CD8-positive, alpha-beta memory T cell (primary cell): ENCODE measurements at places on chromosomes 2 and 18.

DNA sequence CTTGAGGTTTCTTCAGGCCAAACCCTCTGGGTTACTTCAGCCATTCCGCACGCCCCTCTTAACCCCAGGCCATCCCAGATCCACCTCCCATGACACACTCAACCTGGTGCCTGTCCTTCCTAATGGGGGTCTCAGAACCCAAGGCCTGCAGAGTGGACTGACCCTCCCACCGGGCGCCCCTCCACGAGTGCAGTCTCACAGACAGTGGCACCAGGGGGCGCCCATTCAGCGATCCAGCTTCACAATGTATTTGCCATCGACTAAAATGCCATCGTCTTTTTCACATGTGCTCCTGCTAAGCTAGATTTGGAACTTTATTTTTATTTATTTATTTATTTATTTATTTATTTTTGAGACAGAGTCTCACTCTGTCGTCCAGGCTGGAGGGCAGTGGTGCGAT lies 38.5 kb downstream of the INPP5D start:
- H3K27ac ChIP-seq: no peak overlapping the region
- no peak overlapping the region for H3K4me3 ChIP-seq
- no peaks in the 10 kb centered on the region for H3K36me3 ChIP-seq
- no peak for DNase-seq

DNA sequence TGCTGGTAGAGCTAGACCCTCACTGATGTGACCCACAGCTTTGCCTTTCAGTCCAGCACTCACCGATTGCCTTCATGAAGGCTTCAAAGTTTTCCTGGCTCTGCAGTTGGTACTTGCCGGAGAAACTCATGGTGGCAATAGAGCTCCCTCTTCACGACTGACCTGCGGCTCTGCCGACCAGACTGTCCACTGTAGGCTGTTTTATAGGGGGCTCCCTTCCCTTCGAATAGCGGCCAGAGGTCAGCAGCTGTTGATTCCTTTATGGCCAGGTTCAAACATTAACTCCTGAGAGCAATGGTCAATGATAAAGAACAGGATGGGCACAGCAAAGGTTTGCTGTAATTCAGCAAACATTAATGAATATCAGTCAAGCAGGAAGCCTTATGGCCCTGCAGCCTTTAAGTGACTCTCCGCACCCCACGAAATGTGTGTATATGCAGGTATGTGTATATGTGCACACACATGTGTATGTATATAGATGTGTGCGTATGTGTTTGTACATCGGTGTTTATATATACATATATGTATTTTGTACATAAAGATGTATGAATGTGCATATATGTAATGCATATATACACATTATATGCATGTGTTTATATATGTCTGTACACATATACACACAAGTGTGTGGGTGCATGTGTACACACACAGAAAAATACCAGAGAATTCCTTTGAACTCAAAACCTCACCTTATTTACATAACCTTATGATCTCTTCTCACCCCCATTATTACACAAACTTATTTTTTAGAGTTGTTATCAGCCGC lies at the start of gene FABP1:
Gene FABP1 (minus strand): TSS at position 175 of the 766 bp plus-strand sequence. CDS start 45 bp downstream, at position 130.
- H3K4me3 ChIP-seq: no peak within 1 kb of the TSS
- H3K27ac ChIP-seq: no peak within 1 kb of the TSS
- H3K36me3 ChIP-seq: no peaks in the 10 kb centered on the region
- no peaks in the 10 kb centered on the region for H3K4me1 ChIP-seq

GRCh38 chr2:99672766-99673350 lies 183.0 kb upstream of the REV1 start:
- no peaks in the 10 kb centered on the region for H3K27me3 ChIP-seq
- no peaks in the 10 kb centered on the region for H3K4me1 ChIP-seq
- no peak overlapping the region for H3K4me3 ChIP-seq

DNA sequence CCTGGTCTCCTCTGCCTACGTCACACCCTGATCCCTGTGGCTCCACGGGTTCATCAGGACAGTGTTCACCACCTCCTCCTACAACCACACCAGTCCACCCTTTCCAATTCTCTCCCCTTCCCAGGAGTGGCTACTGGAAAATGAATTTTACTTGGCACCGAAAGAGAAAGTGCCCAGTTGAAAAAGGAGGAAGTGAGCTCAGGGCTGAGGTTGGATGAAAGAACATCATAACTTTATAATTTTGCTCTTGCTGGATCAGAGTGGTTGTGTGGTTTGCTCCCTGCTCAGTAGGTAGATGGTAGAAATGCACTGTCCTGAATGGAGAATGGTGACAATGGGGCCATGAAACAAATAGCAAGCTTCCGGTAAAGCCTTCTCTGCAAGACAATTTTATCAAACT lies 140.3 kb upstream of the DDX18 start:
- H3K36me3 ChIP-seq: no peaks in the 10 kb centered on the region
- no peak overlapping the region for H3K4me3 ChIP-seq
- no peak overlapping the region for H3K27ac ChIP-seq
- no peaks in the 10 kb centered on the region for H3K27me3 ChIP-seq
- no peaks in the 10 kb centered on the region for H3K4me1 ChIP-seq

DNA sequence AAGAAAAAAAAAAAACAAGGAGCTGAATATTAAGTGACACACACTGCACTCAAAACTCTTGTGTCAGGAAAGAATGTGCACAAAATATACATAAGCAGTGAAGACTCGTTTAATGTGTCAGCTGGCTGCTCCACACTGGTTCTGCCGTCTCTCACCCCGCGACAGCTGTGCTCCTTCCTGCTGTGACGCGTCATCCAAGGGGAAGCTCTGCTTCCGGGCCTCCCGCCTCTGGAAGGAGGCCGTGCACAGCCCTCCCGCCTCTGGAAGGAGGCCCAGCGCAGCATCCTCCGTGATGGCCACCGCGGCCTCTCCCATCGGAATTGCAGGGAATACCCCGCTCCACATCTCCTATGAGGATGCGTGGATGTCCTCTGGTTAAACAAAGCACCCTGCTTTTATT lies 151.0 kb downstream of the HDAC4 start:
- H3K27ac ChIP-seq: no peak overlapping the region
- H3K36me3 ChIP-seq: no peaks in the 10 kb centered on the region
- H3K27me3 ChIP-seq: no peaks in the 10 kb centered on the region
- no peak overlapping the region for H3K4me3 ChIP-seq
- DNase-seq: no peak

- H3K27ac ChIP-seq: no peak overlapping the region
- no peak overlapping the region for H3K4me3 ChIP-seq
These were observed 57.3 kb downstream of the CPO start for GRCh38 chr2:206996556-206997065.

- H3K27ac ChIP-seq: no peak overlapping the region
- no peaks in the 10 kb centered on the region for H3K36me3 ChIP-seq
- no peak for DNase-seq
- no peak overlapping the region for H3K4me3 ChIP-seq
- peaks cover 6% of the 10 kb centered on the region for H3K4me1 ChIP-seq
These were observed 90.7 kb downstream of the DPP4 start for GRCh38 chr2:161983331-161983651.

GRCh38 chr2:42663828-42664227 lies 95.4 kb downstream of the MTA3 start:
- H3K27me3 ChIP-seq: no peaks in the 10 kb centered on the region
- no peak overlapping the region for H3K27ac ChIP-seq
- H3K4me1 ChIP-seq: peaks cover 11% of the 10 kb centered on the region
- no peak overlapping the region for H3K4me3 ChIP-seq
- no peaks in the 10 kb centered on the region for H3K36me3 ChIP-seq

DNA sequence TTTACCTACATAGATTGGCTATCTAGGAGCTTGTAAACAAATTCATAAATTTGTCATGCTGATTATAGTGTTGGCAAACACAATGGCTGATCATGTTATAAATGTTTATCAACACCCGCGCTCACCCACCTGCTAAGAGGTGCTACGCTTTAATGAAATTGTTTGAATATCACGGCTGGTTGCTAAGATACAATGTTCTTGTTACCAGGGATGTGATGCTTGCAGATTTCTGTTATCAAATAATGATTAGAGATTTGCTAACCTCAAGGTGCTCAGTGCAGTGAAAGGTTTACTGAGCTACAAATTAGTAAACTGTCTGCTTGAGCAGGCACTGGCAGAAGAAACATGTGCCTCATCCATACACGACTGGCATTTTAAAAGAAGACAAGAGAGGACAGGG lies 160.0 kb upstream of the ZEB2 start:
- H3K27ac ChIP-seq: no peak overlapping the region
- no peak for DNase-seq
- H3K27me3 ChIP-seq: no peaks in the 10 kb centered on the region
- no peak overlapping the region for H3K4me3 ChIP-seq
- no peaks in the 10 kb centered on the region for H3K4me1 ChIP-seq

DNA sequence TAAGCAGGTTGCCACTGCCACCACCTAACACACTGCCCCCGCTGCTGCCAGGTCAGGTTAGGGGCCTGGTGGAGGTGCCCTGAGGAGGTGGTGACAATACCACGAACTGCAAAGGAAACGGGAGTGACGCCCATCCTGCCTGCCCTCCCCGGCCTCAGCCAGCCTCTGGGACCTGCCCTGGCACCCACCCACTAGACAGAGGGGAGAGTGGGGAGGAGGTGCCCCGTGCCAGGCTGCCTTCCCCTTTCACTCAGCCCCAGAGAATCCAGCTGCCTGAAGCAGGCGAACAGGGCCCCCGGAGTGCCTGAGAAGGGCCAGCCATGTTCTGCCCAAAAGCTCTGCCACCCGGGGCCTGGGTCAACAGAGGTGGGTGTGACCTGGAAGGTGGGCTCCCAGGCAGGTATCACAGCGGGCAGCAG lies 44.5 kb upstream of the FOSL2 start:
- DNase-seq: peak; percentile 69
- H3K27me3 ChIP-seq: no peaks in the 10 kb centered on the region
- peak overlapping the region; percentile 4 for H3K4me3 ChIP-seq
- peak overlapping the region; percentile 30 for H3K27ac ChIP-seq
- peaks cover 31% of the 10 kb centered on the region for H3K4me1 ChIP-seq
- H3K36me3 ChIP-seq: no peaks in the 10 kb centered on the region

DNA sequence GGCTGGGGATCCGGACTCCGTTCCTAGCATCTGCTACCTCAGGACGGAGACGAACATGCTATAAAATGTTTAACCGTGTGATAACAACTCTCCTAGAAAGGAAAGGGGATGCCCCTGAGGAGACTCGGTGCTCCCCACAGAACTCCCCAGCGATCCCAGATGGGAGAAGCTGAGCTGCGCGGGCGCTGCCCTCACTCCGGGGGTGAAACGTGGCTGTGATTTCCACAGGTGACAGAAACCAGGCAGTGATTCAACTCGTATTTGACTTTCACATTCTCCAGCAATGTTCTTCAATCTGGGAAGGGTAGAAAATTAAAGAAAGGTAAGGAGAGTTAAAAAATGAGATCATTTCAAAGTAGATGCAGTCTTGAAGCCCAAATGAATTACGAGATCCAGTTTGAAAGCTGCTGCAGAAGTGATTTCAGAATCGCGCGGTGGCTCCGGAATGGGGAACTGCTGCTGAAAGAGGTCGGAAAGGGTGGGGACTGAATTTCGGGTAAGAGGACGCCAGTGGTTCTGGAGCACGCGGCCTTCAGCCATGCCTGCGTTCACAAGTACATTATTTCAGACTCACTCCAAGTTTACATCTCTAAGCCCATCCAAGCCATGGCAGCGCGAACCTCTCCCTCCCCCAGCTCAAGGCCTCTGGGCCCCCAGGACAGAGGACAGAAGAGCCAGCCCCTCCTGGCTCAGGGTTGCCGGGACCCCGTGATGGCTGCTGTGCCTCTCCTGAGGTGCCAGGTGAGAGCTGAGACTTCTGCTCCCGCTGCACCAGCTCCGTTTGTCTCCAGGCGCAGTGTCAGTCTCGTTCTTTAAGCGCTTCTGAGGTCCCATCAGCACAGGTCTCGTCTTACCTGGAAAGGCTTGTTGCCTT lies 39.5 kb downstream of the ADNP2 start:
- DNase-seq: no peak
- no peaks in the 10 kb centered on the region for H3K4me1 ChIP-seq
- peak overlapping the region; percentile 68 for H3K4me3 ChIP-seq
- no peaks in the 10 kb centered on the region for H3K27me3 ChIP-seq
- no peak overlapping the region for H3K27ac ChIP-seq

GRCh38 chr2:212628586-212628985 lies 90.0 kb upstream of the ERBB4 start:
- H3K27me3 ChIP-seq: no peaks in the 10 kb centered on the region
- no peaks in the 10 kb centered on the region for H3K36me3 ChIP-seq
- H3K27ac ChIP-seq: no peak overlapping the region
- H3K4me1 ChIP-seq: no peaks in the 10 kb centered on the region

DNA sequence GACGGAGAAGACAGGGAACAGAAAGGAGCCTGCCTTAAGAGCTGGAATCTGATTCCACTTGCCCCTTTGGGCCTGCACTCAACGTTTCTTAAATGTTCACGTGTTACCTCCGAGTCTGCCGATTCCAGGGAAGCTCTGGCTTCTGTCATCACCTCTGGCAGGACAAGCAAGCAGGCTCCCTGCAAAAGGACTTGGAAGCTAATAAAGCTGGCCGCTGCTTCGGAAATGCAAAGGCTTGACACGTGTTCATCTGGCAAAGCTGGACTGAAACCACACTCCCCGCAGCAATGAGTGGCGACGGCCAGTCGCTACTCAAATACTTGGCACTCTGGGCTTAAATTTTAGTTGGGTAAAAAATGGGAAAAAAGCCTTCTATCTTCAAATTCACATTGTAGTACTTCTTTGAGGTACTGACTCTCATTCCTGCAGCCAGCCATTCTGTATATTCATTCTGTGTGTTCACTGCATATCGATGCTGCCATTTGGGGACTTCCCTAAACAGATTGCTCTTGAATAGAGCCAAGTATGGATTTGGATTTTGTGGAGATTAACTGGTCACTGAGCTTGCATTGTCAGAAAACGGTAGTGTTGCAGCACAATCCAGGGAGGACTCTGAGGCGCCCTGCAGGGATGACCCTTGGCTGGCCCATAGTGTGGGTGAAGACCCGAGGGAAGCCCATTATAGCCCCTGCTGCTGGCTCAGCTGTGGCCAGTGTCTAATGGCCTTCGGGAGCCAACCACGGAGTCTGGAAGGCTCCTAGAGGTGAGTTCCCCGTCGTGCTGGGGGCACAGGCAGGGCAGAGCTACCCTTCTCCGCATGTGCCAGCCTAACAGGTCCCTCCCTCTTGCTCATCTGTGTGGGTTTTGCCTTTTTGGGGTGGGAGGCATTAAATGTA lies 231.5 kb downstream of the PRKCE start:
- no peaks in the 10 kb centered on the region for H3K4me1 ChIP-seq
- H3K27ac ChIP-seq: no peak overlapping the region
- no peak for DNase-seq
- H3K36me3 ChIP-seq: no peaks in the 10 kb centered on the region
- no peaks in the 10 kb centered on the region for H3K27me3 ChIP-seq
- H3K4me3 ChIP-seq: no peak overlapping the region

DNA sequence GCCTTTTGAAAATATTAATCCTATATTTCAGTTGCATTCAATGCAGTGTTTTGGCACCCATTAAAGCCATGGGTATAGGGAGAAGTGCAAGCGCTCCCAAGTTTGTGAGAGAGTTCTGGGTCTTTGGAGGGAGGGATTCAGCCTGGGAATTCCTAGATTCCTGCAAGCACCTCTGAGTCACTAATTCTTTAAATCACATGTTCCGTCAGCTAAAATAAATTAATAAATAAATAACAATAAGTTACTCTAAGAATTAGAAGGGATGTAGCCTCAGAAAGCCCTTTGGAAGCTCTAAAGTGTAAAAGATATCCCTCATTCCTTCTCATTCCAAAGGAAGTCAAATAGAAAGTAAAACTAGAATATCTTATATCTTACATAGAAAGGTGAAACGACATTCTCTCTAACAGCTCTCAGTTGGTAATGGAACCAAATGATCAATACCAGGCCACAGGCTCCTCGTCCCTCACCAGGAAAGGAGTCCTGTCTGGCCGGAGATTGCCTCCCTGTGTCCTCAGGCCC lies 222.4 kb upstream of the RBBP8 start:
- no peaks in the 10 kb centered on the region for H3K36me3 ChIP-seq
- H3K4me3 ChIP-seq: no peak overlapping the region
- H3K4me1 ChIP-seq: no peaks in the 10 kb centered on the region

GRCh38 chr18:48090702-48091101 lies 160.2 kb upstream of the SMAD2 start:
- no peak overlapping the region for H3K4me3 ChIP-seq
- no peak overlapping the region for H3K27ac ChIP-seq
- no peaks in the 10 kb centered on the region for H3K4me1 ChIP-seq
- no peaks in the 10 kb centered on the region for H3K36me3 ChIP-seq
- no peaks in the 10 kb centered on the region for H3K27me3 ChIP-seq
